ENCODE measurements at places on chromosomes 3 and 15.
A peak's percentile ranks its signal among the peaks of the same experiment; 100 is the strongest.

- DNase-seq: no peak
These were observed 531.9 kb downstream of the SQOR start for GRCh38 chr15:46166750-46167149.

DNA sequence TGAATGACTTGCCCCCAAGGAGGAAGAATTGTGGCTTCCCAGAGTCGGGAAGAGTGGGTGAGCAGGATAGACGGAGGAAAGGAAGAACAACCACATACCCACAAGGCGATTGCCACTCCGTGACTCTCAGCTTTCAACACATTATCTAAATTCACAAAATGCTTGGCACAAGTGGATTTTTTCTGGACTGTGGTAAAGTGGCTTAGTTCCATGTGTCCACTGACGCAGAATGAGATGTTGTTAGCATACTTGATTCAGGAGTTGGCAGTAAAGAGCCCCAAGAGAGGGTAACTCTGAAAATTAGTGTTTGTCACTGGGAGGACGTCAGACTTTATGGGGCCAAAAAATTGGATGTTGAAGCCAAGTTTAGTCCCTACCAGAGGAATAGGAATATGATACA, 198.8 kb upstream of the CTNNB1 start:
- no peak for DNase-seq

GRCh38 chr15:35834866-35835265, 288.9 kb upstream of the DPH6 start:
- DNase-seq: no peak

GRCh38 chr3:39098473-39099000, 8.9 kb downstream of the GORASP1 start:
- DNase-seq: no peak

DNA sequence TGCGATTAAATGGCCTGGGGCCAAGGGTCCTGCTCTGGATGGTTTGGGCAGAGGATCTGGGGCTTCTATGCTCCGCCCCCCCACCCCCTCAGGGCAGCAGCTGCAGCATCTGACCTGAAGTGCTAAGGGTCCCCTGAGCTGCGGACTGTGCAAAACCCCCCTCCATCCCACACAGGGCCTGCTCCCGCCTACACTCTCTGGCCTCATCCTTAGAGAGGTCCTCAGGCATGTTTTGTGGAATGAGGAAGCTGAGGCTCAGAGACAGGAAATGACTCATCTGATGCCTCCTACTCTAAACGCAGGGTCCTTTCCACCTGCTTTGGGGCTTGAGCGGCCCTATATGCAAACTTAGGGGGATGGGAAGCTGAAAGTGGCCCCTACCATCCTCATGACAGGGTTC, 59.5 kb upstream of the CTSH start:
- DNase-seq: peak; percentile 93

DNA sequence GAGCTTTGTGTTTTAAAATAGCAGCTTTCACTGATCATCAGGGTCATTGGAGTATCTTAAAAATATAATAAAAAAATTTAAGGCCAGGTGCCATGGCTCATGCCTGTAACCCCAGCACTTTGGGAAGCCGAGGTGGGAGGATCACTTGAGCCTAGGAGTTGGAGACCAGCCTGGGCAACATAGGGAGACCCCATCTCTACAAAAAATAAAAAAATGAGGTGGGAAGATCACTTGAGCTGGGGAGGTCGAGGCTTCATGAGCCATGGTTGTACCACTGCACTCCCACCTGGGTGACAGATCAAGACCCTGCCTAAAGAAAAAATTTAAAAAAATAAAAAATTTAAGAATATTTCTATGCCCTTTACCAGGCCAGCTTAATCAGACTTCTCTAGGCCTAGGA, 1.5 kb downstream of the HMCES start:
- no peak for DNase-seq

DNA sequence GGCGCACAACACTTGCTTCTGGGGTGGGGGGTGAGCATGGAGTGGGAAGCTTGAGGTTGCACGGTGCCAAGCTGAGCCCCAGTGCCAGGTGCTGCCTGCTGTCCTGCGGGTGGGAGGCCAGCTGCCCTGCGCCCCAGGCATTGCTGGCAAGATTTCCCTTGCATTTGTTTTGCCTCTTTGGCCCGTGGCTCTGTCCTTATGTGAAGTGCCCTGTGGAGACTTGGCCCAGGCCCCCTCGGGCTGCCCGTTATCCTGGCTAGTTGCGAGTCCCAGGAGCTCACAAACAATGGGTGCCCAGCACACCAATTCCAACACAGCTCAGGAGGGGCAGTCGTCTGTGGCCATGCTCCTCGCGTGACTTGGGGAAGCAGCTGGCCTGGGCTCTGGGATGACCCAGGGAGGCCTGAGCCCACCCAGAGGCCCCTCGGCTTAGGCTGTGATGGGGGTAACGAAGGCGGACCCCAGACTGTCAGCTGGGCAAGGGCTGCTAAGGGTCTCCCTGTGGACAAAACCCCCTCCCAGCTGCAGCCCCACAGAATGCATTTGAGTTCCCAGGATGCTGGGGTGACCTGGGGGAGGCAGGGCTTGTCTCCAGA, 5.9 kb downstream of the C3orf22 start:
- no peak for DNase-seq

DNA sequence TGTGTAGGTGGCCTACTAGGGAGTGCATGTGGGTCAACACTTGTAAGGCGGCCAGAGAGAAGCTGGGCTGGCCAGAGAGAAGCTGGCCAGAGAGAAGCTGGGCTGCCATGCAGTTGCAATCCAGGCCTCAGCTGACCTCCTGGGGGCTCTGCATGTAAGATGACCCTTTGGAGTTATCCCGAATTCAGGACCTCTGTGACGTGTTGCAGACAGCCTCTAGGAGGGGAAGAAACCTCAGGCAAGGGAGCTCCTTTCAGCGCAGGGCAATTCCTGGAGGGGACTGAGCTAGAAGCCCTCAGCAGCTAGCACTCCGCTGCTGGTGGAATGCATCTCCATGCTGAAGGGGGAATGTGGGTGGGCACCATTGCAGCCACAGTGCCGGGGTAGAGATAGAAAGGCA, 15.8 kb upstream of the KBTBD12 start:
- DNase-seq: no peak

DNA sequence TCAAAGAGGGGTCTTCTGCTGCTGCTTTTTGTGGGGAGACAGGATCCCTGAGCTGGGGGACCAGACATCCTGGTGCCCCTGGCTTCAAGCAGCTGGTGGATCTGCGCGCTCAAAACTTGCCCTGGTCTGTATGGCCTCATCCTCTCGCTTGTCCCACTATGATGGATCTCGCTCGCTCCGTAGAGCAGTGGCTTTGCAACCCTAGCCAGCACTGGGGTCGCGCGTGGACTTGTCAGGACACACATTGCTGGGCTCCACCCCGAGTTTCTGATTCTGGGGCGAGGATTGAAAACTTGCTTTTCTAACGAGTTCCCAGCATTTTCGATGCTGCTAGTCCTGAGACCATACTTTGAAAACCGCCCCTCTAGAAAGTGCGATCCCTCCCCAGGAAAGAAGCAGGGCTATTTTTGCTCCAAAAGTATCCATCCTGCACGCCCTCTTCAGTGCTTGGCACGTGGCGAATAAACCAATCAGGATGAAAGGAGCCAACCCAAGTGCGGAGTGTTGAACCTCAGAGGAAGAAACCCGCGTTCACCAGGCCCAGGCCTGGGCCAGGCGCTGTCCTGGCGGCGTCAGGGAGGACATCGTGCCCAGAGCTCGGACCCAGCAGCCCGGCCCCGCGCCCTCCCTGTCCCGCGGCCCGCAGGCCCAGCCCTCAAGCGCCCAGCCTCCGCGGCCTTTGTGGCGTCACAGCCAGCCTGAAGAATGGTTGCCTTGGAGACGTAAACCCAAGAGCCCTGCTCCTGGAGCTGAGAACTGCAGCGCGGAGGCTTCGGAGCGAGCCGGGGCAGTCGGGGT, at the start of gene CFAP100:
TSS of gene CFAP100 (plus strand) at position 731 of the 798 bp plus-strand sequence. CDS start 1,092 bp downstream, outside the sequence.
- no peak for DNase-seq

DNA sequence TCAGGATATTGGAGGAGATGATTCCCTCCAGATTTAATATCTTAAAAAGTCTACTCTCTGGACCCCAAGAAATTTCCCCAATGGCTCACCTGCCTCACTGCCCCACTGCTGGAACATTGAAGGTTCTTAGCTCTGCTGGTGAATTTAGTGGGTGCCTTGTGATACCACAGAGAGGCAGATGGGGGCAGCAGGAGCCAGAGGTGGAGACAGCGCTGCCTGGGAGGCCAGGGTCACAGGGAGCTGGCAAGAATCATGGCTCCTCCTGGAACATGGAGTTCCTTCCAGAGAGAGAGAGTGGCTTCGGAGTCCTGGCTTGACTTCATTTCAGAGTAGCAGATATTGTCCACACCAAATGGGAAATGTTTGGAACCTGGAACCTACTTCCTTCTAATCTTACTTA, 263.5 kb upstream of the CFAP20DC start:
- DNase-seq: peak; percentile 38

GRCh38 chr15:65028338-65028737, 1.1 kb downstream of the MTFMT start:
- DNase-seq: no peak

- no peak for DNase-seq
These were observed 45.6 kb upstream of the IREB2 start for GRCh38 chr15:78392430-78392829.

DNA sequence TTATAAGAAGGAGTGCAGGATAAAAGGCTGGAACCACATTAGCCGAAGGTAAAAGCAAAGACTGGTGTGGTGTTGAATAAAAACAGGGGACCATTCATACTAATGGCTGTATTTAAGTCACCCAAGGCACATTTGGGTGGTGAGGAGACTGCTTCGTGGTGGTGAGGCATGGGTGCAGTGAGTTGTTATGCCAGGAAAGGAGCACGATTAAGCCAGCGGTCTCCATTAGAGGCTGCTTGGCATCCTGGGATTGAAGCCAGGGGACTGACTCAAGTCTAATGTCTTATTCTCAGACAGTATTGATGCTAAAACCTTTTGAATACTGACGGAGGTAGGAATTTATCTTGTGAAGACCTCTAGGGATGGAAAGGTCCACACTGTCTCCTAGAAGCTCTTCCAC, 21.9 kb downstream of the FEM1B start:
- peak; percentile 15 for DNase-seq

- no peak for DNase-seq
These were observed 73.5 kb upstream of the MEF2A start for GRCh38 chr15:99492275-99492674.

DNA sequence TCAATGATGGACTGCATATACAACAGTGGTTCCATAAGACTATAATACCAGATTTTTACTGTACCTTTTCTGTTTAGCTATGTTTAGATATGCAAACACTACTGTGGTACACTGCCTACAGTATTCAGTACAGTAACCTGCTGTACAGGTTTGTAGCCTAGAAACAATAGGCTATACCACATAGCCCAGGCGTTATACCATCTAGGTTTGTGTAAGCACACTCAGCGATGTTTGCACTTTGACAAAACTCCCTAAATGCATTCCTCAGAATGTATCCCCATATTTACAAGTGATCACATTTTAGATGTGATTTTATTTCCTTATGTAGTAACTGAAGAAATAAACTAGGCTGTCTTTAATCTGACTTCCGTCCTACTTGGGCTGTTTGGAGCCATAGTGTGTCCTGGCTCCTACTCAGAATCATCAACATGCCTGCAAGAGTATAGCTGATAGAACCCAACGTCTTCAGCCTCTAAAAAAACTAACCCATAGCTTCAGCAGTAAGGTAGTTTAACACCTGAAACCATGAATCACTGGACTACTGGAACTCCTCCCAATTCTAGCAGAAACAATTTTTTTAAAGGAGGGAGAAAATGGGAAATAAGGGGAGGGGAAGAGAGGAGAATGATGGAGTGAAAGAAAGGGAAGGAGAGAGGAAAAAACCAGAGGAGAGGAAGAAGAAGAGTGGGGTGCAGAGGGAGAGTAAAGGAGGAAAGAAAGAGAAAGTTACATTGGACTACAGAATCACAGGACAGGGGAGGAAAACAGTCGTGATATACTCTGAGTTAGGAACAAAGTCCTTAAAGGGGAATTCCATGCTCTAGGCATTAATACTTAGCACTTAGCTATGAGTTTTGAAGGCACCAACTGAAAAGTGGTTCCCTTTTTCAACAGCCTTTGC, 67.7 kb upstream of the PLXND1 start:
- DNase-seq: no peak

GRCh38 chr3:154884952-154885351, 195.2 kb upstream of the MME start:
- DNase-seq: peak; percentile 37

- peak; percentile 88 for DNase-seq
These were observed at the start of gene CYFIP1 for GRCh38 chr15:22980189-22981050. CYFIP1 (minus strand) TSS chr15:22980368; CDS start chr15:22947285, 33,083 bp downstream.

DNA sequence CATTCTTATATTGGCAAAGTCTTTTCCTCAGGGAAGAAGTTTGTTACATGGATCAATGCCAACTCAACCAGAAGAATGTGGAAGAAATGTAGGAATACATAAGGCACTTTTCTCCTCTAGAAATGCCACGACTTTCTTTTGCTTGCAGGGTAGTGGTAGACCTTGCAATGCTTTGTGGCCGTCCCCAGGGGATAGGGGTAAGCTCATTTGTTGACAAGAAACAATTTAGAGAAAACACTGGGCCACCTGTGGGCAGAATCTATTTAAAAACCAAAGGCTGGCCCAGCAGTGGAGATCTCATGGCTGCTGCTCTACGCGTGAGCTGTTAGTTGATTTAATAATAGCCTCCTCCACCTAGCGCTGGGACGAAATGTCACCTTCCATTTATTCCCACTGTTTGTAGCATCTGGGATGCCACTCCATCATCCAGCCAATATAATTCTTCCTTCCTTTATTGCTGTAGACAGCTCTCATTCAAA, 64.6 kb upstream of the PFN2 start:
- DNase-seq: no peak

DNA sequence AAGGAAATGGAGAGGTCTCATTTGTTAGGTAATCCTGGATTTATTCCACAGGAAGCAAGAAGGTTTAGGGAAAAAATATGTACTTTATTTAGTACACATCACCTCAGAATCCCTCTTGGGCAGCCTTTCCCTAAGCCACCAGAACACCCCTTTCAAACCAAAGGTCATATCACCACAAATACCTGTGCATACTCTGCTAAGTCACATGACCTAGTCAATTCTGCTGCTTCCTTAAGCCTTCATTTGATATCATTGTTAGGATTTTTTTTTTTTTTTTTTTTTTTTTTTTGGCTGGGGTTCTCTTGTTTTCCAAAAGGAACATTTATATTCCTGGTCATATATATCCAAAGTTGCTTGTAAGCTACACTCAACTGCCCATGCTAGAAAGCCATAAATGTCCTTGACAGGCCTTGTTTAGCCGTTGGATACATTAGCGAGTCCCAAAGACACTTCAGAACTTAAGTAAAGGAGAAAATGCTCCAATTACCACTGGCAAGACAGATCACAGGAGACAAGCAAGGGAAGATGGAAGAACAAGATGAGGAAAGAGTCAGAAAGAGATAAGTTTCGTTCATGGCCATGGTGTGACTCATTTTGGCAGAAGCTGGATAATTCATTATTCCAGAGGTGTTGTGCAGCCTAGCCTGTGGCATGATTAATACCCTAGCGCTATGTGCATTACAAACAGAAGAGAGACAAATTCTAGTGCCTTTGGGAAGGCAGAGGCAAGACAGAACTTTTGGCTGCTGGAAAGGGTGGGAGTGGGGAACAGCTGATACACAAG, 155.6 kb upstream of the SLC2A2 start:
- no peak for DNase-seq
